ENCODE measurements at places on chromosomes 1 and 21.

DNA sequence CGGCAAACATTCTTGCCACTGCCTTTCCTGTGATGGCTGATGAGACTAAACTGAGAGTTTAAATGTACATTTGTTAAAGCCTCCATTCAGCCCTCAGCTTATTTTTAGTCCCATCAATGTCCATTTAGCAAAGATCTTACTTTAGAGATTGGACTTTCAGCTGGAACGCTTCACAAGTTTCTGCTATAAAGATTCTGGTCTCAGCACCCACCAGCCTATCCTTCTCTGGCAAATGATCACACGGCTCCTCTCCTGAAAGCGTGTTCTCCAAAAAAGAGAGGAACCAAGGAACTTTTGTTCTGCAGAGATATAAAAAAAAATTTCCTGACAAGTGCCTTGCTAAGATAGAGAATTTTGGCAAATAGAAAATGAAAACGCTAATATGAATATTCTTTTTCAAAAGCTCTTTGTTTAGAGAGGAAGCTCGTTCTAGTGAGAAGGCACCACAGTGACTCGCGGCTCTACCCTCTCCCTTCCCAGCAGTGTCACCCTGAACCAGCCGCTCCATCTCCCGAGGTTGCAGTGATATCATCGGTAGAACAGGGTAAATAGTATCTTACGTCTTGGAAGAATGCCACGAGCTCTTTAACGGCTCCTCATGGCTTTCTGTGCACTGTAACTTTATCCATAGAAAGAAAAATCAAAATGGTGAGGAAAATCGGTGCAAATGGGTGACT is 200.2 kb downstream of the APP start:
- DNase-seq = peak; percentile 72

GRCh38 chr1:110003747-110004428 is 19.3 kb downstream of the AHCYL1 start:
- peak; percentile 43 for DNase-seq

DNA sequence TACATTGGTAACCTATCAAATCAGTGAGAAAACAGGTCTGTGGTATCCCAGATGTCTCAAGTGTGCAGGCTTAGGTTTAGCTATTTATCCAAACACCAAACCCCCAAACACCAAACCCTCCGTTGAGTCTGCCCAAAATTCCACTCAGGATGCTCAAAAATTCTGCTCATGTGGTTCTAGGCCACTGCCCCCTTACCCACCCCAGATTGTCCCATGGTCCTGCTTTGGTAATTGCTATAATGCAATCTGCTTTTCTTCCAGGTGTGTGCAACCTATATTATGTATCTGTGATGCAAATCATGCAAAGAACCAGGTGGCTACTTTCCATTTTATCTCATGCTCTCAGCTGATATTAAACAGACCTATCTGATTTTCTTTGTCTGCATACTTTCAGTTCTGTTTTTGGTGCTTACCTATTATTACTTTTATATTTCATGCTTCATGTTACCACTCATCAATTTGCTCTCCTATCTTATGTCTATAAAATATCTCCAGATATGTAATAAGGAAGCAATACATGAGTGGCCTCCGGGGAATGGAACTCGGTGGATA is 123.7 kb downstream of the TOMM20 start:
- DNase-seq = no peak

GRCh38 chr21:46048926-46049889 is 48.7 kb upstream of the COL6A2 start:
- DNase-seq = peak; percentile 88

DNA sequence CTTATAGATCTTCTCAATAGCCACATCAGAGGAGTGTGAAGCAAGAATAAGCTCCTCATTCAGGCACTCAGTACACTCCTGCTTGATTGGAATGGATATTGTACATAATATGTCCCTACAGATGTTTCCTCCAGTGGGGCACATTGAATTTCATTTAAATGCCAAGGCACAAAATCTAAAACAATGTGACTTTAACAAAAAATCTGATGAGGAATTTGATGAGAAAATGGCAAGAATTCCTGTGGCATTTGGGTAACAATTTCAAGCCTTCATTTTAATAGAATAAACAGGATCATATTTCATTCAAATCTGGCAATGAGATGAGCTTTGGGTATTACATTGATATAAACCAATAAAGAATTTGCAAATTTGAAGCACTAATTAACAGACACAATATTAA is 307.7 kb upstream of the PKN2 start:
- DNase-seq = no peak

- no peak for DNase-seq
These were observed 8.5 kb upstream of the SLC35D1 start for GRCh38 chr1:67062412-67062811.

GRCh38 chr21:33371366-33371765 is 31.8 kb upstream of the IFNGR2 start:
- DNase-seq = no peak

DNA sequence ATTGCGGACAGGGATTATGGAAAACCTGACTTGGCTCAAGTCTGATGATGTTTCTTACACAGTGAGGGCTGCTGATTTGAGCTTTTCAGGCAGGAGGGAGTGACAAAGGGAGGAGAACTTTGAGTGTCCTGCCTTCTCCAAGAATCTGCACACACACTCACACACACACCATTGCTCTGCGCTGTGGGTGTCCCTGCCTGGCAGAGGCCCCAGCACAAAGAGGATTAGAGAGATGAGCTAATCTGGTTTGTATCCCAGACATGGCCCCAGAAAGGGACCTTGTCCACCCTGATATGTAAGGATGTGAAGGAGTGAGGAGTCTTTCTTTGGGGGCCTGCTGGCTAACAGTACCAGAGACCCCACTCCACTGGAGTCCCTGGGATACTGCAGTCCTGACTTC is 5.9 kb upstream of the WNT2B start:
- DNase-seq = peak; percentile 54

GRCh38 chr1:10324627-10325026 is 74.2 kb upstream of the PGD start:
- no peak for DNase-seq

DNA sequence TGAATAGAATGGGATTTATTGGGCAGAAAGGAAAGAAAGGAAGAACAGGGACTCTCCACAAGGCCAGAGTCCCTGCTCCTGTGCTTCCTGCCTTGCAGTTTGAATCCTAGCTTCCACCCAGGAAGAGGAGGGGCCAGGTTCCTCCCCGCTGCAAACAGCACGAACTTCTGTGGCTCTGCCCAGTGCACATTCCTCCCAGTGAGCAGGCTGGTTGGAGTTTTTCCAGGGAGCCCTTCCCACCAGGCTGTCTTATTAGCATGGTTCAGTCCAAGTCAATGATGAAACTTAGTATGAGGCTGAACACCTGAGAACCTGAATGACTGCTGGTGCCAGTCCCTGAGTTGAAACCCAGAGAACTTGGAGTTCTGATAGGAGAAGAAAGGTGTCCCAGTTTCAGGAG is 247.2 kb downstream of the DUSP10 start:
- no peak for DNase-seq

GRCh38 chr1:154629061-154629674 is 21.2 kb upstream of the ADAR start:
- no peak for DNase-seq

- DNase-seq = no peak
These were observed 21.5 kb downstream of the OLIG2 start for GRCh38 chr21:33047231-33047630.

Data from testis (tissue), 5 donors.